ENCODE measurements at places on chromosomes 7 and 10.
A peak's percentile ranks its signal among the peaks of the same experiment; 100 is the strongest.

DNA sequence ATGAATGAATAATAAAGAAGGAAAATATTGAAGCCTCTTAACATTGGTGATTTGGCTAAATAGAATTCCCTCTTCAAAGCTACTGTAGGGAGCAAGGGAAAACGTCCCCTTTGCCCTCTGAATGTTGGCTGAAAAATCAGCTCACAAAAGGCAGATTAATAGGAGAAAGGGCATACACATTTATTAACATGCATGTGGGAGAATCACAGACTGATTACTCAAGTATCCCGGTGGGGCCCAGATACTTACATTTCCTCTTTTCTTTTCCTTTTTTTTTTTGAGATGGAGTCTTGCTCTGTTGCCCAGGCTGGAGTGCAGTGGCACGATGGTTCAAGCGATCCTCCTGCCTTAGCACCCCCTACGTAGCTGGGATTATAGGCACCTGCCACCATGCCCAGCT is 68.5 kb downstream of the HK1 start:
- no peak for DNase-seq

DNA sequence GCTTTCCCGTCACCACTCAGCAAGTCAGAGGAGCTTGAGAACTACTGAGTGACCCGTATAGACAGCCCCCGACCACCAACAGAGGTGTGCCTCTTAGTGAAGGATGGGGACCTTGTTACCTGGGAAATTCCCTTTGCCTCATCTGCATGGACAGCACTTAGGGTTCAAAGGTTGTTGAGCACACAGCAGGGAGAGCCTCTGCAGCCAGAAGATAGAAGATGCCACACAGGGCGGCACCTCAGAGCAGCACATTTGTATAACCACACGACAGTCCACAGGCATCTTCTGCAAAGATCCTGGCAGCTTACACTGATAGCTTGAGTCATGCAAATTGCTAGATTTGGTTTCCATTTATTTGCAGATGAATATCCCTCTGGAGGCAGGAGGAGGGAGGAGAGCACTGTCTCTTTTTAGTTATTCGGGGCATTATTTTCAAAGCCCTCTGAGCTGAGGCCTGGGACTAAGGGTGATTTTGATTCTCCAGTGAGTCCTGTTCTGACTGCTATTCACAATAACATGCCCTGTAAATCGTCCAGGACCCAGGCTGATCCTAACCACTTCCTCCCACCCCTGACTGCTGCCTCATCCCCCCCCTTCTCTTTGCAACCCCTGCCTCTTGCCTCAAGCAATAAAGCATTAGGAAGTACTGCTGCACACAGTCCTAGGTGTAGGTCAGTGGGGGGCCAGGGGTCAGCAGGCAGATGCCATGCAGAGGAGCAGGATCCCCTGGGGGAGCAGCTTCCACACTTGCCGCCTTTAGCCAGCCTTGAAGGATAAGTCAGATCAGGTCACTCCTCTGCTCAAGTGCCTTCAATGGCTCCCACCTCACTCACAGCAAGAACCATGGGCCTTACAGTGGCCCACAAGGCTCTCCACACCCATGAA is 24.6 kb upstream of the INMT start:
- DNase-seq, result peak; percentile 48

- DNase-seq, result no peak
Measured at GRCh38 chr10:101011517-101012423, 12.2 kb downstream of the LZTS2 start.

GRCh38 chr7:30474485-30474884 is 4.1 kb downstream of the NOD1 start:
- no peak for DNase-seq

DNA sequence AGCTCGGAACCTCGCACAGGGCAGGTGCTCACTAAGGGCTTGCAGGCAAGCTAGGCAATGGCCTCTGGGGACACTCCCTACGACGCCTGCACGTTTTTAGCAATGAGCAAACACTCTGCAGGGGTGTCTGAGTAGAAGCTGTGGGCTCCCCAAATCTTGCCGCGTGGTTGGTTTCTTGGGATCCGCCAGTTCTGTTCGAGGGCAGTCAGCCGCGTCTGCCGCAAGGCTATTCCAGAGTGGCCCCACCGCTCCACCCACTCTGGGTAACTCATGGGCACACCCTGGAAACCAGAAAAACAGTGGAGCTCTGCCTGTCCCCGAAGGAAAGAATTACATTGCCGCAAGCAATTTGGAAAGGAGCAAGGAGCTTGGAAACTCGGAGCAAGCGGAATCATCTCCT is 189.3 kb upstream of the LYZL2 start:
- no peak for DNase-seq

GRCh38 chr7:90988516-90988915 is 275.7 kb upstream of the FZD1 start:
- no peak for DNase-seq

DNA sequence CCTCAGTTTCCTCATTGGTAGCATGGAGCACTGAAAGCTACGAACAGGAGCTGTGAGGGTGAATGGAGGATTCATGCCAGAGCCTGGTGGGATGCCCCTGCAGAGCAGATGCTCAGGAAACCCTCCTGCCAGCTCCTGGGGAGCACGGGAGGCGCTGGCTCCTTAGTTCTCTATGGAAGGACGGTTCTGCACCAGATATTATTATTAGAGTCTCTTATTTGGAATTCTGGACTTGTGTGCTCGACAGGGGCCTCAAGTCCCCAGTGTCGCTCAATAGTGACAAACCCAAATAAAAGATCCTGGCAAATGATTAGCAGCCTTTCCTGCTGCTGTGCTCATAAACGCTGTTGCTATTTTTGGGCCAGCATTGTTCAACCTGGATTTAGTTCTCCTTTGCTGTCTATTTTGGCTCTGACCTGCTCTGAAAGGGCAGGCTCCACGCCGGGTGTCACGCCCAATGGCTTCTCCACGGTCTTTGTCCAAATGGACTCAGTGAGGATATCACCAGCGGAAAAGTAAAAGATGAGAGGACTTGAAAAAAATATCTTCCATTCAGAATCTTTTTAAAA is 23.0 kb upstream of the KLF6 start:
- DNase-seq, result peak; percentile 52

- no peak for DNase-seq
Measured at GRCh38 chr10:7571981-7572380, 94.8 kb downstream of the ITIH5 start.

GRCh38 chr7:139246905-139247304 is 15.9 kb downstream of the UBN2 start:
- DNase-seq, result no peak

DNA sequence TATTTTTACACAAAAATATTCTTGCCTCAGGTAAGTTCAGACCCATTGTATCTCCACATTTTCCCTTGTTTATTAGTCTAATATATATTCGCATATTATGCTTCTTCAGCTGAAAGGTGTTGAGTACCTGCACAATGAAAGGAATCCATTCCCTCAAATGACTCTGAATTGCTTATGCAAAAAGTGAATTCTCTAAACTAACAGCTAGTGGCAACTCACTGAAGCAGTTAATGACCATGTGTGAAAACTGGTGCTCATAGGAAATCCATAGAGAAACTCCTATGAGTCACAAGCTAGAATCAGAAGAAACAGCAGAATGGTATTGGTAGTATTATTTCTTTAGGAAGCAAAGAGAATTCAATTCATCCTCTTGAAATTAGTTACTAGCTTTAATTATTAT is 33.5 kb upstream of the RNF148 start:
- no peak for DNase-seq

DNA sequence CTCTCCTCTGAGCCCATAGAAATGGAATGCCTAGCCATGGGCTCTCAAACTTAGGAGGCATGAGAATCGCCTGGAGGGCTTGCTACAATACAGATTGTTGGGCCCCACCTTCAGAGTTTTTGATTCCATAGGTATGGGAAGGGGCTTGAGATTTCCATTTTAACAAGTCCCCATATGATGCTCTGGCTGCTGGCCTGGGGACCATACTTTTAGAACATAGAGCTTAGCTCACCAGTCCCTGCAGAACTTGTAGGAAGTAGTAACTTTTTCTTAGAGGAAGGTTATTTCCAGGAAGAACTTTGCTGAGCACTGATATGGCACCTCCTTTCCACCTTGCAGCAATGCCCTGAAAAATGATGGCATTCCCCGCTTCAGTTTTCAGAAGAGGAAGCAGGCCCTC is 177.0 kb upstream of the ZMIZ1 start:
- DNase-seq, result no peak

- DNase-seq, result no peak
Measured at GRCh38 chr7:85796956-85797355, 610.1 kb upstream of the SEMA3D start.

DNA sequence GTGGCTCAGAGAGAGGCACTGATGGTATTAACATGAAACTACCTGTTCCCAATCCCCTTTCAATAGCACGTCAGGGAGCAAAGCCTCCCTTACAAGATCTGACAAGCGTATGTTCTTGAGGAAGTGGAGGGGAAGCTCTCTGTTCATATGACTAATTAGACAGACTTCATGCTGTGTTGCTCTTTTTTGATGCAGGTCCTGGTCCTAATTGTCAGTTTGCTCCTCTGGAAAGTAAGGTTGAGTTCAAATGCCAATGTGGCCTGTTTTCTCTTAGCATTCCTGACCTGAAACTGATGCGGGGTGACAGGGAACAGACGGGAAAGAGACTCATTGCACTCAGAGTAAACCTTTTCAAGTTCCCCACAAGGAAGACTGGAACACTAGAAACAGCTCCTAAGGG is 27.0 kb upstream of the TBX20 start:
- DNase-seq, result no peak

DNA sequence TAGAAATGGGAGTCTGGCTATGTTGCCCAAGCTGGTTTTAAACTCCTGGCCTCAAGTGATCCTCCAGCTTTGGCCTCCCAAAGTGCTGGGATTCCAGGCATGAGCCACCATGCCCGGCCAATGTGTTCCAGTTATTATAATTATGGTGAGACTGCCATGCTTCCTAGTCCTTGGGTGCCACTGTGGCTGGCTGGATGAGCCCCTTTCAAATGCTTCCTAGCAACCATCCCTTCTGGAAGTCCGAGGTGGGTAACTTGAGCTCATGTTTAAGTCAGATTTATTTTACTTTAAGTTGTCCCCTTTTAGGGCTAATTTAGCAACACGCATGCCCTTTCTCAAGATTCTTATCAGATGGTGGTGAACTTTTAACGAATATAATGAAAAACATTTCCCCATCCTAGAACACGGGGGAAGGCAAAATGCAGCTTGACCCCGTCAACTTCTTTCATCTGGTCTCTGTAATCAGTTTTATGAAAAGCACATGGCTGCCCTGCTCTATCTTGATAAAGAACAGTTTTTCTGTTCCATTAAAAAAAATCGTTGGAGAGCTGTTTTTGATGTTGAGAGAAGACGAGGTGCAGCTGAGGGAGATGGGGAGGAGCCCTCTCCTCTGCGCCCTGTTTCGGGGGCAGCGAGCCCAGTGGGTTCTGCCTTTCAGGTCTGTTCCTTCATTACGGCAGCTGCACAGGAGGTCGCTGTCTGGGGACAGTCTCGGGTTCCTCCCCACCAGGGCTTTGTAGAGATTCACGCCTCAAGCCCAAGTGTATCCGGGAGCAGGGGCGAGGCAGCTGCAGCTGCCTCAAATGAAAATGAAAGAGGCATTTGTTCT is 61.0 kb upstream of the MKI67 start:
- DNase-seq, result no peak

GRCh38 chr7:36198854-36199266 is 45.8 kb downstream of the EEPD1 start:
- DNase-seq, result peak; percentile 77

DNA sequence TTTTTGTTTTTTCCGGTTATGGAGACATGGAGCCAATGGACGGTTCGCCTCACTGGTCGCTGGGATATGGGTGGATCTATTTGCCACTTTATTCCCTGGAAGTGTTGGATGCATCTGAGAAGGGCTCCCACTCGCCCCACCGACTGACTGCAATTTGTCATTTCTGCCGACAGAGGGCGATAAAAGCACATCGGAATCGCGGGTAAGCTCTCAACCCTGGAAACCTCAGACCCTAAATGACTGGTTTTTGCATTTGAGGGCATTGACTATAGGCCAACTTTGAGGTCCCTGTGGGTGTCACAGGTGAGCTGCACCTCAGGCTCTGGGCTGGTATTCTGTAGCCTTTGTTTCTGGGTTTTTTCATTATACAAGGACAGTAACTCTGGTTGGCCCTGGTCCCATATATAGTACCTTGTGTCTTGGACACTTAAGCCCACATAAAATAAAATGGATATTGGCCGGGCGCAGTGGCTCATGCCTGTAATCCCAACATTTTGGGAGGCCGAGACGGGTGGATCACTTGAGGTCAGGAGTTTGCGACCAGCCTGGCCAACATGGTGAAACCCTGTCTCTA is 11.9 kb upstream of the OPALIN start:
- DNase-seq, result peak; percentile 75

DNA sequence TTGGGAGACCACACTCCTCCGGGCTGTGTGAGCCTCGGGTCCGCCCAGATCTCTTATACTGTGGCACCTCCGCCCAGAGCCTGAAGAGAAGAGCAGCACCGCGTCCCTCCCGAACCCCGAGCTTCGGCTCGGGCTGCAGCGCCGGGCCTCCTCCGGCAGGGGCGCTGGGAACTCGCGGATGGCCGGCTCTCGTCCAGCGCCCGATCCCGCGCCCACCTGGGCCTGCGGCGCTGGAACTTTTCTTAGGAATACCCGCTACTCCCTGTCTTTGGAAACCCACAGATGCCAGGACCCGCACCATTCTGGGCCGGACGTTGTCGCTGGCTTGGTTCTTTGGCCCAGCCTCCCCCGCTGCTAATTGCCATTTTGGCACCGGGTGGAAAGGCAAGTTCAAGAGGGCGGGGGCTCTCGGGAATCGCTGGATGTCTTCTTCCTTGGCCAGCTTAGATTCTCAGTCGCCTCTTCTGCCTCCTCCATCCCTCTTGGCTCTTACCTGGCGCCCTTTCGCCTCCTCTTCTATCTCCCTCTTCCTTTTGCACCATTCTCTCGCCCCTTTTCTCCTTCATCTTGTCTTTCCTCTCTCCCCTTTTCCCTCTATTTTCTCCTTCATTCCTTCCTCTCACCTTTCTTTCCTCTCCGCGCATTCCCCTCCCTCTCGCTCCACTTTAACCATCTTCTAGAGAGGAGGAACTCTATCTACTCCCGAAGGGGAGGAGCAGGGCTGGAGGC is 2.1 kb upstream of the SORCS3 start:
- no peak for DNase-seq

DNA sequence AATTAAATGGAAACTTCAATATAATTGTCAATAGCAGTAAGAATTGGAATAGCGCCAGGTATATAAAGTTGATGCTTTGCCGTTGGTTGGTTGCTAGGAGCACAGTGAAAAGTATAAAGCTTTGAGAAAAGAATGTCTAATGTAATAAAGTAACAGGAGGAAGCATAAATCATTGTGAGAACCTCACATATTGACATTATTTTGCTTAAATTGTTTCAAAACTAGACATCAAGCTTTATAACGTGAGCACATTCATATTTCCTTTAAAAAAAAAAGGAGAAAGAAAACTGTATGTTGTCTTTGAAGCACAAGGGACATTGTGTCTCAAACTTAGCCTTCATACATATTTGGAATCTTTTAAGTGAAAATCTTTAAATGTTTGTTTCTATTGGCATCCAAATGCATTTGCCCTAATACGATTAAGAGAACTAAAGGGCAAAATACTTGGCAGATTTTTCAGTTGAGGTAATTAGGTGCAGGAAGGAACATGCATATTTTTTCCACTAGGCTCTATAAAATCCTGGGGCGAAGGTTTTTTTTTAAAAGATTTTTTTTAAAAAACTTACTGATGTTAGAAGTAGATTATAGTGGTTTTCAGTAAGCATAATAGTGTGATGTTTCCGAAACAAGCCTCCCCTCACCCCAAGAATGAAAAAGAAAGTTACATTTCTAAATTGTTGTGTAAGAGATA is 92.4 kb downstream of the ARID5B start:
- DNase-seq, result no peak

- peak; percentile 68 for DNase-seq
Measured at GRCh38 chr10:96587264-96588059, 650 bp upstream of the TM9SF3 start.

- no peak for DNase-seq
Measured at GRCh38 chr7:68043546-68043945, 1046.9 kb downstream of the TYW1 start.

Data from KBM-7 (cell line).